Osteoblast (primary cell): ENCODE measurements at places on chromosomes 2 and 18. TPM values are rescaled to one million over a fixed set of nuclear protein-coding genes. Genes with fewer than 3 reads are reported as not detected.

Gene REG3G
- total RNA-seq, result not detected in 2 replicates

Gene TGFA
- not detected in 2 replicates for total RNA-seq

Gene TMEM200C
- total RNA-seq, result under 0.01 TPM in 2 replicates

Gene CKAP2L
- 1.1 and 1.5 TPM in 2 replicates for total RNA-seq

DNA sequence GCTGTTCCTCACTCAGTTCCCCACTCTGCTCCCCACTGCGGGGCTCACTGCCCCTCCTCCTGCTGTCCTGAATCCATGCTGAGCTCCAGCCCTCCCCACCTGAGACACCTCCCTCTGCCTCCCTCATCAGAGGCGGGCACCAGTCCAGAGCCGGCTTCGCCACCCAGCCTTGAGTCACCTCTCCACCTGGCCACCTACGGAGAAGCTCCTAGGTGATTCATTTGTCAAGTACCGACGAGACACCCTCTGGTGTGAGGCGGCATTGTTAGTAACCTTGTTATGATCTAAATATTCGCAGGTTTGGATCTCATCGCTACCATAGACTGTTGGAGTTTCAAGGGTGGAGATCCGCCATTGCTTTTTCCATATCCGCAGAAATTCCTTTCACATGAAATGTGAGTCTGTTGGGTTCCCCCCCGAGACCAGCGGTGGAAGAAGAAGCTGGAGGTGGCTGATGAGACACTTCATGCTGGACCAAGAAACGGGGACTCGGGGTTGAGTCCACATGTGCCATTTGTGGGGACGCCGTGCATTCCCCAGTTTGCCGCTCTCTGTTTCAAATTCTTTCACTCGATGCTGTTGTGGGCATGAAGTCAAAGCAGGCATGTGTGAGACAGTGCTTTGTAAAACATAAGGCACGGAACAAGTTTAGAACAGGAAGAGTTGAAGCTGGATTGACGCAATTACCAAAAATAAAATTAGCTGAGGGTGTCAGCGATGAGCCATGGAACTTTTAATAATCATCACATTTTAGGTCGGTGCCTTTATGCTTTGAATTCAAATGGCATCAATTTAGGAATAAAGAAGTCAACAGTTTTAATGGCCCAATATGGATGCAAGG lies 259.8 kb upstream of the HDAC4 start:
- peak; percentile 46 for DNase-seq
- no peaks in the 10 kb centered on the region for H3K36me3 ChIP-seq
- no peak overlapping the region for H3K4me3 ChIP-seq
- H3K27me3 ChIP-seq, result no peaks in the 10 kb centered on the region
- no peak overlapping the region for H3K27ac ChIP-seq
- H3K4me1 ChIP-seq, result no peaks in the 10 kb centered on the region

DNA sequence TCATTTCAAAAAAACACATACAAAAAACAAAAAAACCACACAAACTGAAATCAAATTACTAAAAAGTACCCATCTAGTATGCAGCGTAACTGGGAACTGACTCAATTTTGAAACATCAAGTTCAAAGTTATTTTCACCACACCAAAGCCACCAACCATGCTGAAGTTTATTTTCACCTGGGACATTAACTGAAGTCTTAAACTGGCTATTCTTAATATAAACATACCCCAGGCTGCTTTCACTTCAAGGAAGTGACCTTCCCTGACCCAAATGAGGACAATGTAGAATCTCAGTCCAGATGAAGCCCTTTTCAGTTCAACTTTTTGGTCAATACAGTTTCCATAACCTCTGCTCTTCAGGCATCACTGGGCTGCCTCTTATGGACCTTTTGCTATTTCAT lies 84.6 kb downstream of the PIGN start:
- H3K4me1 ChIP-seq, result peaks cover 10% of the 10 kb centered on the region
- DNase-seq, result no peak
- no peak overlapping the region for H3K4me3 ChIP-seq

DNA sequence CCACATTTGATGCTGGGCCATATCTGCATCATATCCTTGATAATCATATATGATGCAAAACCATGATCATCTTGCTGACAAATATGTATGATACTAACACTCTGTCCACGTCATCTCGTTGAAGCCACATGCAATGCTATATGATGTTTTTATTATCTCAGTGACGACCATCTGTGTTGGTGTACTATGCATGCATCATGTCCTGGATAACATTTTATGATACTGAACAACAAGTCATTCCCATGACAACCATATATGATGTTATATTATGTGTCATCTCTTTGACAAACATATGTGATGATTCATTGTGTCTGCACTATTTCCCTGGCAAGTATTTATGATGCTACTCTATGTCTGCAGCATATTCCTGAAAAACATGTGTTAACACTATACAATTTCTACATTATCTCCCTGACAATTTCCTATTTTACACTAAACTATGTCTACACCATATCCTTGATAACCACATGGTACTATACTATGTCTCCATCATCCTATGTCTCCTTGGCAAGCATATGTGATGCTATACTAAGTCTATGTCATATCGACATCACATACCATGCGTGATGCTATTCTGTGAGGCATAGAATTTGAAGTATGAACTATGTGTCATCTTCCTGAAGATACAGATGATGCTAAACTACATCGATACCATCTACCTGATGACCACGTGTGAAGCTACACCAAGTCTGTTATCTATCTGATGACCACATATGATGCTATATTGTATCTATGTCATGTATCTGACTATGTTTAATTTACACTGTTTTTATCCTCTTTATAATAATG lies 37.0 kb downstream of the DAW1 start:
- H3K4me3 ChIP-seq, result no peak overlapping the region
- H3K27me3 ChIP-seq, result no peaks in the 10 kb centered on the region
- no peaks in the 10 kb centered on the region for H3K4me1 ChIP-seq
- H3K36me3 ChIP-seq, result no peaks in the 10 kb centered on the region

GRCh38 chr18:25240420-25240770 lies 111.6 kb downstream of the ZNF521 start:
- no peaks in the 10 kb centered on the region for H3K4me1 ChIP-seq
- no peaks in the 10 kb centered on the region for H3K27me3 ChIP-seq
- no peak overlapping the region for H3K27ac ChIP-seq
- no peak for DNase-seq
- no peaks in the 10 kb centered on the region for H3K36me3 ChIP-seq

GRCh38 chr2:72933646-72934151 lies 16.4 kb downstream of the EMX1 start:
- no peak for DNase-seq
- H3K27me3 ChIP-seq, result peaks cover 19% of the 10 kb centered on the region
- peaks cover 18% of the 10 kb centered on the region for H3K4me1 ChIP-seq
- H3K27ac ChIP-seq, result no peak overlapping the region
- no peaks in the 10 kb centered on the region for H3K36me3 ChIP-seq

GRCh38 chr18:46607926-46608325 lies 49.1 kb downstream of the LOXHD1 start:
- no peak overlapping the region for H3K27ac ChIP-seq
- H3K36me3 ChIP-seq, result no peaks in the 10 kb centered on the region
- DNase-seq, result no peak
- H3K4me3 ChIP-seq, result no peak overlapping the region
- no peaks in the 10 kb centered on the region for H3K27me3 ChIP-seq
- H3K4me1 ChIP-seq, result no peaks in the 10 kb centered on the region

GRCh38 chr2:111669928-111670695 lies 213.9 kb downstream of the ANAPC1 start:
- peaks cover 6% of the 10 kb centered on the region for H3K4me1 ChIP-seq
- no peak overlapping the region for H3K4me3 ChIP-seq
- no peak for DNase-seq
- no peaks in the 10 kb centered on the region for H3K36me3 ChIP-seq
- no peaks in the 10 kb centered on the region for H3K27me3 ChIP-seq
- H3K27ac ChIP-seq, result no peak overlapping the region

DNA sequence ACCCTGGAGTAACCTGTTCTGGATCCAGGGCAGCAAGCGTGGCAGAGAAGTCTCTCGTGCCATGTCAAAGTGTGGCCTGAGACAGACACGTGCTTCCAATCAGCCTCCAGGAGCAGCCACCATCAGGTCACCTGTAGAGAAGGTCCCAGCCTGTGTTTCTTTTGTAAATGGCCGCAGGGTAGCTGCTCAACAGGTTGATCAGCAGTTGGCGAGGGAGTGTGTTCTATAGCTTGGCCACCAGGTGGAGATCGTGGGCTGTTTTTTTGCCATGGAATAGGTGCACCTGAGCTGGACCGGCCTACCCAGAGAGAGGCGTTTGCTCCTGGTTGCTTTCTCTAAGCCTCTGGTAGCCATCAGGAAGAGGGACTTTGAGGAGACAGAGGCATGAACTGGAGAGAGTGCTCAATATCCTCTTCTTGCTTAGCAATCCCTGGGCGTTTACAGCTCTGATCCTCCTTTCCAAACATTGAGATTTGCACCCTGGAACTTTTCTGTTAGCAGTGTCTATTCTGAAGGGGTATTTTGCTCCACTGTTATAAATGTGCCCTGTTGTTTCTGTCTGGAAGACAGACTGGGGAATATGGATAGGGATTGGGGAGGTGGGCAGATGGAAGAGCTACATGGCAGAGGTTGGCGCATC lies 34.2 kb upstream of the EN1 start:
- H3K27ac ChIP-seq, result no peak overlapping the region
- peak; percentile 42 for DNase-seq
- H3K4me3 ChIP-seq, result no peak overlapping the region
- no peaks in the 10 kb centered on the region for H3K36me3 ChIP-seq
- H3K27me3 ChIP-seq, result peaks cover 6% of the 10 kb centered on the region

DNA sequence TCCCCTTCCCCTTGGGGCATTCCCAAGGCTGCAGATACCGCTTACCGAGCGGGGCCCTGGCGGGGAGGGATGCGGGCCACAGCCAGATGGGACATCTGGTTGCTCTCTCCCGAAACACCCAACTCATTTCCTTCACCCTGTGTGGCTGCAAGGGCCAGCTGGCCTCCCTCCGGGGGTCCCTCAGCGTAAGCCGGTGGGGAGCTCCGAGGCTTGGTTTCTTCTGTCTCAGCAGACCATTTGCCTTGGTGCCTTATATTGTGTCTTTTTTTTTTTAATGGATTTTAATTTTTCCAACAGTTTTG lies 107.6 kb upstream of the ODC1 start:
- H3K4me3 ChIP-seq, result no peak overlapping the region
- no peaks in the 10 kb centered on the region for H3K27me3 ChIP-seq
- no peak overlapping the region for H3K27ac ChIP-seq
- no peak for DNase-seq

GRCh38 chr2:30194421-30194820 lies 36.9 kb upstream of the LBH start:
- H3K36me3 ChIP-seq, result no peaks in the 10 kb centered on the region
- no peak overlapping the region for H3K4me3 ChIP-seq
- no peaks in the 10 kb centered on the region for H3K27me3 ChIP-seq

DNA sequence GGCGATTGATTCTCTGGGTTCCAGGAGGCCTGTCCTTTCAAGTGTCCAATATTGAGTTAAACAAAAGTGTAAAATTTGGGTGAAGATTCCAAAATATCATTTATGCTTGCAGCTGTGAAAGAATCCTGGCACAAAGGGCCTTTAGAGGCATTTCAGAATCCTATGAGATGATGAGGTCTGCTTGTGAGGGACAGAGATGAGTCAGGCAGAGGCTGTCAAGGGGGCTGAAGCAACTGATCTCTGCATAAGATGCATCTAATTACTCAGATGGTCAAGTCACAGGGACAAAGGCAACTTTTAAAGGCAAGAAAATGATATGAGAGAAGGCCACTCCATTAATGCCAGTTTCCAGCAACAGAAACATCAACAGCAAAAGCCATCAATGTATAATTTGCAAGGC lies 78.8 kb downstream of the FHOD3 start:
- peak; percentile 88 for DNase-seq
- H3K36me3 ChIP-seq, result no peaks in the 10 kb centered on the region
- peaks cover 37% of the 10 kb centered on the region for H3K4me1 ChIP-seq
- H3K27me3 ChIP-seq, result no peaks in the 10 kb centered on the region

DNA sequence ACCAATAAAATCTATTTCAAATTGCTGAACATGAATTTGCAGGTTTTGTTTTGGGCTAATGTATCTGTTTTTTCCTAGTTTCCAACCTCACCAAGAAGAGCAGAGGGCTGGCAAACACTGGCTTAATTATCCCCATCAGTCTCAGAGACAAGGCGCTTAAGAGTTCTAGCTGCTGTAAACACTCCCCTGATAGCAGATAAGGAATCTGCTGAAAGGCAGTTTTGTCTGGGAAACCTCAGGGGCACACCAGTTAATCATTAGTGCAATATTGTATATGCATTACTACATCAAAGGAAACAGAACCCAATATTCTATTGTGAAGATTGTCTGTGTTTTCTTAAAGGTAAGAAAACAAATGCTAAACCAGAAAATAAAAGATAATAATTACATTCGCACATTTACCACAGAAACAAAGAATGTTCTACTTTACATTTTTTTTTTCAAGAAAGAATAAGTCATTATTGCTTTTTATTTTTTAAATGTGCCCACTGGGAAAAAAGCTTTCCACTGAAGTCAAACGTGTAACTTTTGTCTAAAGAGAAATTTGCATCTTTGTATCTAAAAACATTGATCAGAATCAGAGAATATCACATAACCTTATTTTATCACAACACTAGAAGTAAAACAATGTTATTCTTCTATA lies 179.1 kb downstream of the ERBB4 start:
- no peak overlapping the region for H3K27ac ChIP-seq
- no peaks in the 10 kb centered on the region for H3K27me3 ChIP-seq
- H3K4me3 ChIP-seq, result no peak overlapping the region
- no peaks in the 10 kb centered on the region for H3K4me1 ChIP-seq

- no peaks in the 10 kb centered on the region for H3K4me1 ChIP-seq
- no peak overlapping the region for H3K27ac ChIP-seq
- H3K4me3 ChIP-seq, result no peak overlapping the region
- no peak for DNase-seq
- no peaks in the 10 kb centered on the region for H3K27me3 ChIP-seq
These were observed 356.8 kb downstream of the NR4A2 start for GRCh38 chr2:155975734-155976133.

DNA sequence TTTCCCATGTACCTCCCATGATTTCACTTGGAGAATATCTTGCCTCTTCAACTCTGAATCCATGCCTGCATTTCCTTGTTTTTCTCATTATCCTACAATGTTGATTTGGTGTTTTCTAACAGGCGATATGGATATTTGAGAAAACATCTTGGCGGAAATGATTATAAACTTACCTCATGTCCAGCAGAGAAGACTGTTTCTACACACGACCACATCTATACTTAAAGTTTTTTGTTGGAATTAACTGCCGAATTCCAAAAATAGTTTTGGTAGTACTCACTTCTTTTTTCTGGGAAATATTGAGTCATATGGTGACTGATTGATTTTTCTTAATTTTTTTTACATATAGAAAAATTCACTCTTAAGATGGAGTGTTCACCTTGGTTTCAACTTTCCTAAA lies 41.4 kb upstream of the TMEFF2 start:
- H3K4me1 ChIP-seq, result peaks cover 8% of the 10 kb centered on the region
- DNase-seq, result peak; percentile 70
- peak overlapping the region; percentile 70 for H3K27ac ChIP-seq

DNA sequence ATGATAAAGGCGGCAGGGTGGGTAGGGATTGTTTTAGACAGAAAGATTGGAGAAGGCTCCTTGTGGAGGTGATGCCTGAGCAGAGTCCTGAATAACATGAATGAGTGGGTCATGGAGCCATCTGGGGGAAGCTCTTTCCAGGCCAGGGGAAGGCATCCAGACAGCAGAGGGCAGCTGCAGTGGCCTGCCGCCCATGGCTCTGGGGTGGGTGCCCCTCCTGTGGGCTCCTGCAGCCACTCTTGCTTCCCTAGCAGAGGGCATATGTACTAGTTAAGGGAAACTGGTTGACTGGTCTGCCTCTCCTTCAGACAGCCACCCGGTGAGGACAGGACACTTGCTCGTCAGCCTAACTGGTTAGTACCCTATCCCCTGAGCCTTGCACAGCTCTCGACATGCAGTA lies 46.5 kb upstream of the SLC1A4 start:
- H3K4me1 ChIP-seq, result peaks cover 6% of the 10 kb centered on the region
- H3K27me3 ChIP-seq, result peaks cover 6% of the 10 kb centered on the region
- DNase-seq, result no peak
- no peak overlapping the region for H3K4me3 ChIP-seq
- no peaks in the 10 kb centered on the region for H3K36me3 ChIP-seq
- H3K27ac ChIP-seq, result no peak overlapping the region
